Prostate gland (tissue), 2 donors: ENCODE measurements at places on chromosomes 11 and 22. TPM values are rescaled to one million over a fixed set of nuclear protein-coding genes. Genes with fewer than 3 reads are reported as not detected.

GRCh38 chr11:124474079-124474478, 28.6 kb upstream of the OR8B8 start:
- H3K4me1 ChIP-seq = no peaks in the 10 kb centered on the region
- DNase-seq = no peak
- H3K4me3 ChIP-seq = no peak overlapping the region

- no peak overlapping the region for H3K4me3 ChIP-seq
- H3K36me3 ChIP-seq = no peaks in the 10 kb centered on the region
- no peak for DNase-seq
- H3K4me1 ChIP-seq = peaks cover 4% of the 10 kb centered on the region
- no peaks in the 10 kb centered on the region for H3K27me3 ChIP-seq
These were observed 27.5 kb downstream of the A4GALT start for GRCh38 chr22:42693055-42693762.

- no peak for DNase-seq
- no peaks in the 10 kb centered on the region for H3K36me3 ChIP-seq
- H3K4me3 ChIP-seq = no peak overlapping the region
- H3K27me3 ChIP-seq = no peaks in the 10 kb centered on the region
- H3K27ac ChIP-seq = no peak overlapping the region
- H3K4me1 ChIP-seq = no peaks in the 10 kb centered on the region
These were observed 313.7 kb downstream of the SWAP70 start for GRCh38 chr11:9977554-9977953.

DNA sequence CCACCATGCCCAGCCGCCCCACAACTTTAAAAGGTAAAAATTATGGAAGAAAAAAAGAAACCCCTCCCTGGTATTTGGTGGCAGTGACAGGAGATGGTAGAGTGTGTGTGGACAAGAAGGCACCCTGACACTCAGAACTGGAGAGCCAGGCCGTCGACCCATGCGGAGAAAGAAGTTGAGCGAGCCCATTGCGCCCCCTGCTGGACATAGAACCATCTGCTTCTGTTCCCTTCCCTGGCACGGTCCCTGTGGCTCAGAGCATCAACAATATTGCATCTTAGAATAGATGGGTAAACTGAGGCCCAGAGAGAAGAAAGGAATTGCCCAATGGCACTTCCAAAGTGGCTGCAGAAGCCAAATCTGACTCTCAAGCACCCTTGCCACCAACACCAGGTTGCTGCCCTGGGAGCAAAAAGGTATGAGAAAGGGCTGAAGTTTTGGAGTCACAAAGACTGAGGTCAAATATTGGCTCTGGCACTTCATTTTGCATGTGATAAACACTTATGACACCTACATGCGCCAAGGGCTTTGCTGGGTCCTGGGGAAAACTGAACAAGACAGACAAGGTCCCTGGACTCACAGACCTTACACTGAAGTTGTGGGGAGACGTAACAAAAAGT, 8.6 kb downstream of the MRPL11 start:
- no peak overlapping the region for H3K4me3 ChIP-seq
- DNase-seq = peak; percentile 52
- no peaks in the 10 kb centered on the region for H3K36me3 ChIP-seq
- no peaks in the 10 kb centered on the region for H3K27me3 ChIP-seq
- no peak overlapping the region for H3K27ac ChIP-seq

- H3K27me3 ChIP-seq = no peaks in the 10 kb centered on the region
- DNase-seq = no peak
- no peaks in the 10 kb centered on the region for H3K4me1 ChIP-seq
- H3K4me3 ChIP-seq = no peak overlapping the region
- no peak overlapping the region for H3K27ac ChIP-seq
- H3K36me3 ChIP-seq = no peaks in the 10 kb centered on the region
These were observed 103.7 kb downstream of the CD44 start for GRCh38 chr11:35242412-35243242.

GRCh38 chr11:119714590-119714989, 14.4 kb downstream of the NECTIN1 start:
- H3K27ac ChIP-seq = no peak overlapping the region
- H3K27me3 ChIP-seq = no peaks in the 10 kb centered on the region
- H3K36me3 ChIP-seq = no peaks in the 10 kb centered on the region

DNA sequence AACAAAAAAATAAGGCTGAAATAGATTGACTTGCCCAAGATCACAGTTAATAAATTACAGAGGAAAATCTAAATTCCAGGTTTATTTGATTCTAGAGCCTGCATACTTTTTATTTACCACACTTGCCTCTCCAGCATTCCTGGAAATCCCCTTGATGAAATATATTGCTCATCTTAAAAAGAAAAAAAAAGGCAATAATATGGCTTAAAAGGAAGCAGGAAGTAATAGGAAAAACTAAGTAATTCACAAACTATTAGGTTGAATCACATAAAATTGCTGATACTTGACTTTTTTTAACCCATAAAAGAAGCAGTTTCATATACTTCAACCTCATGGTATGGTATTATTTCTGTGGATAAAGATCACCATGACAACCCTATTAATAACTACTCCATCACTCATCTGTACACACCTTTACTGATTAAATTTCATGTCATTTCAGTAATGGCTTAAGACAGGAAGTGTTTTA, 52.9 kb downstream of the COPB1 start:
- H3K4me3 ChIP-seq = no peak overlapping the region
- no peak overlapping the region for H3K27ac ChIP-seq
- DNase-seq = no peak
- no peaks in the 10 kb centered on the region for H3K36me3 ChIP-seq
- no peaks in the 10 kb centered on the region for H3K27me3 ChIP-seq

DNA sequence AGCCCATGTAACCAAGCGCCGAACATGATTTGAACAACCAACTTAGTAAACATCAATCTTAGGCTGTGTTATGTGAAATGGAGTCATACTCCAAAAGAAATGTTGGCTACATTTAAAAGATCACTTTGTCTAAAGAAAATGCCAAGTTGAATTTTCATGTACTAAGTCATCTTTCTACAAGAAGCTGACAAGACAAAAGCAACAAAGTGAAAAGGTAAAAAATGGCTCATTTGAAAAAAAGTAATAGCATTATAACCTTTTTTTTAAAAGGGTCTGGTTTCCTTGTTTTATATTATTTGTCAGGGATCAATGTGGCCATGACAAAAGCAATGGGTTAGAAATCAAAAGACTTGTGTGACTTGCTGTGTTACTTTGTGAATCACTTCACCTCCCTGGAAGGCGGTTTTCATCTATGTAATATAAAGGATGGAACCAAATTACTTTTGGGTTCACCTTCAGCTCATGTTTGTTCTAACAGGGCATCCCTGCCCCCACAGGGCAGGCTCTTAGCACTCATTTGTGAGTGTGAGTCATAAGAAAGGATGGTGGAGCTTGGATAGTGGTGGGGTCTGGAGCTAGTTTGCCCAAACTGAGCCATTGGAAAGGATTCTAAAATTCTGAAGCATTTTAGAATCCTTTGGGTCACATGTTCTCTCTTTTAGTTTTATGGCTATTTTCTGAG, 131.9 kb upstream of the MTMR2 start:
- H3K36me3 ChIP-seq = no peaks in the 10 kb centered on the region
- no peak overlapping the region for H3K27ac ChIP-seq
- no peak for DNase-seq
- peaks cover 4% of the 10 kb centered on the region for H3K4me1 ChIP-seq

GRCh38 chr11:27466363-27466762, 6.2 kb downstream of the LGR4 start:
- no peaks in the 10 kb centered on the region for H3K27me3 ChIP-seq
- DNase-seq = no peak
- no peak overlapping the region for H3K27ac ChIP-seq
- peaks cover 8% of the 10 kb centered on the region for H3K4me1 ChIP-seq

DNA sequence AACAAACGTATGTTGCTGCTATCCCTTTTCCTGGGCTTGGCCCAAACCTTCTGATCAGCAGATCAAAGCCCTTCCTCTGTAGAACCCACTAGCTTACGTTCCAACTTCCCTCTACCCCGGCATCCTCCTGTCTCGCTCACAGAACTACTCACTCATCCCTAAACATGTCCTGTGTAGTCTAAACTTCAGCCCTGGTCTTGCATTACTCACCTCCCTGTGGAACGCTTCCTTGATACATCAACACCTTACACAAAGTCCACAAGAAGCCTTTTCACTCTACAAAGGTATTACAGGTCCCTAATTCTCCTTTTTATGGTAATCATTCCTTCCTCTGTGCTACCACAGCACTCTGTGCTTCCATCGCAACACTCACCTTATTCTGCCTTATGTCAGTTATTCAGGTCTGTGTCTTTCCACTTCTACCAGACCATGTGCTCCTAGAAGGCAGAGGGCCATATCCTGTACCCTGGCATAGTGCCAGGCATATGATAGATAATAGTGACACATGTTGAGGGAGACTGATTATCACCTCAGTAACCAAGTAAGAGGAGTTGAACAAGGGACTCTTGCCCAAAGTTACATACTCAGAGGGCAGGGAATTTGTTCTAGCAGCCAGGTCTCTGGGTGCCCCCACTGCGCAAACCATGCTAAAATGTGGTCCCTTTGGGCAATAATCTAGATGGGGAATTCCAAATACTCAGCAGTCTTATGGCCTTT, 41.6 kb downstream of the USP35 start:
- H3K4me1 ChIP-seq = no peaks in the 10 kb centered on the region
- H3K27me3 ChIP-seq = no peaks in the 10 kb centered on the region
- no peaks in the 10 kb centered on the region for H3K36me3 ChIP-seq
- H3K27ac ChIP-seq = no peak overlapping the region
- no peak for DNase-seq

- no peaks in the 10 kb centered on the region for H3K27me3 ChIP-seq
- no peak overlapping the region for H3K4me3 ChIP-seq
- DNase-seq = no peak
- peaks cover 3% of the 10 kb centered on the region for H3K4me1 ChIP-seq
- H3K27ac ChIP-seq = no peak overlapping the region
- no peaks in the 10 kb centered on the region for H3K36me3 ChIP-seq
These were observed 96.3 kb downstream of the PLEKHA7 start for GRCh38 chr11:16917941-16918340.

DNA sequence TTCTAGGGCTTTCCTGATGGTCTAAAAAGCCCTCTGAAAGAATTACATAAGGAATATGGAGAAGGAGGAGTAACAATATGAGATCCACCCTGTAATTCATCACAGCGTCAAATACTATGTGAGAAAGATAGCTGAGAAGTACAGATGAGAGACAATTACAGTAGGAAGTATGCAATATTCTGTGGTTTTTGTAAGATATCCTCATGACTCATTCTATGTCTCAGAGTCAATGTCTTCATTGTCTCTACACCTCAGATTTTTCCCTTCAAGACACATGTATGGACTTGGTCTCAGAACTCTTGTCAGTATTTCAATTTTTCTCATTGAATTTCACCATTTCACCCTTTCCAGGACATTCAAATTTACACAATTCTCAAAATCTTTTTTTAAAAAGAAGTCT, 343.3 kb upstream of the CTSC start:
- no peak for DNase-seq
- H3K4me1 ChIP-seq = no peaks in the 10 kb centered on the region

- peak; percentile 2 for DNase-seq
- H3K4me1 ChIP-seq = no peaks in the 10 kb centered on the region
- H3K36me3 ChIP-seq = no peaks in the 10 kb centered on the region
- no peak overlapping the region for H3K4me3 ChIP-seq
- H3K27me3 ChIP-seq = peaks cover 2% of the 10 kb centered on the region
These were observed 854.5 kb downstream of the BRD1 start for GRCh38 chr22:48972979-48973693.

GRCh38 chr11:59145534-59145933, 2.9 kb downstream of the FAM111A start:
- H3K4me1 ChIP-seq = peaks cover 5% of the 10 kb centered on the region
- H3K27me3 ChIP-seq = no peaks in the 10 kb centered on the region
- no peak overlapping the region for H3K4me3 ChIP-seq
- DNase-seq = no peak
- H3K27ac ChIP-seq = peak overlapping the region; percentile 95
- H3K36me3 ChIP-seq = no peaks in the 10 kb centered on the region

DNA sequence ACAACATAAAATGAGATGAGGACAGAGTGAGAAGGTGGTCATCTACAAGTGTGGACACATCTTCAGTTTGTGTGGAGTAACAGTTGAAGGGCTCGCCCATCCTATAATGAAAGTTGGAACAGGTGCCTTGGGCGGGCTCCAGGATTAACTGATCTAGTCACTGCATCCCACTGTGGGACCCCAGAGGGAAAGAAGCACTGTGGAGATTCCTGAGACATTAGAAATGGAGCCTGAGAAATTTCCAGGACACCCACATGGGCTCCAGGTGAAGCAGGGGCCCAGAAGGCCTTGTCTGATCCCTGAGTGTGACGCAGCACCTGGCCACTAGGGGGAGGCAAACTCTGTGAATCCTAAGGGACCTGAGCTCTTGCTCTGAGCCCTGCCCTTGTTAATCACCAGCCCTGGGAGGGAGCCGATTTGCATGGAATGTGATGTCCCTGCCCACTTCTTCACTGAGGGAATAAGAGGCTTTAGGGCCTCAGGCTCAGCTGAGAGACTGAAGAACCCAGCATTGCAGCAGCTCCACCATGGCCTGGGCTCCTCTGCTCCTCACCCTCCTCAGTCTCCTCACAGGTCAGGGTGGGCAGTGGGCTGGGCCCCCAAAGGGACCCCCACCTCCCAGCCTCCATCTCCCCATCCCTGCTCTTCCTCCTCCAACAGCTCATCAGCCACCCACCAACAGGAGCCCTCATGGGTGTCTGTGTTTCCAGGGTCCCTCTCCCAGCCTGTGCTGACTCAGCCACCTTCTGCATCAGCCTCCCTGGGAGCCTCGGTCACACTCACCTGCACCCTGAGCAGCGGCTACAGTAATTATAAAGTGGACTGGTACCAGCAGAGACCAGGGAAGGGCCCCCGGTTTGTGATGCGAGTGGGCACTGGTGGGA, 98.4 kb downstream of the VPREB1 start:
- no peaks in the 10 kb centered on the region for H3K36me3 ChIP-seq
- H3K27me3 ChIP-seq = no peaks in the 10 kb centered on the region
- H3K4me1 ChIP-seq = no peaks in the 10 kb centered on the region
- no peak overlapping the region for H3K27ac ChIP-seq
- peak; percentile 23 for DNase-seq

- H3K27ac ChIP-seq = no peak overlapping the region
- H3K4me1 ChIP-seq = no peaks in the 10 kb centered on the region
- H3K36me3 ChIP-seq = no peaks in the 10 kb centered on the region
- no peak overlapping the region for H3K4me3 ChIP-seq
- H3K27me3 ChIP-seq = no peaks in the 10 kb centered on the region
These were observed 81.0 kb downstream of the CCDC73 start for GRCh38 chr11:32713496-32713895.

DNA sequence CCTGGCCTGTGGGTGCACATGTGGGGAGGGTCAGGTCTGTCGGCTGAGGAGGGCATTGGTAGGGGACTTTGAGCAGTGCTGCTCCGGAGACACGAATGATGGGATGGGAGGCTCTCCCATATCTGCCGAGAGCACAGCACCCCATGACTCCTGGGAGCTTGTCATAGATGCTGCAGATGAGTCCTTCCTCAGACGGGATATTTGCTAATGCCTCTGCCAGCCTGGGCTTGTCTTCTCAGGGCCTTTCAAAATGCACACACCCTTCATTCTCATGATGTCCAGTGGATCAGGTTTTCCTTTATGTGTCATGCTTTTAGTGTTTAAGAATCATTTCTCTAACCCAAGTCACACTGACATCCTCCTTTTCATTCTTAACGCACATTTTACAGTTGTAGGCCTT, 8.1 kb upstream of the RNH1 start:
- peak; percentile 79 for DNase-seq
- H3K27ac ChIP-seq = peak overlapping the region; percentile 71
- H3K36me3 ChIP-seq = no peaks in the 10 kb centered on the region
- no peaks in the 10 kb centered on the region for H3K27me3 ChIP-seq
- H3K4me1 ChIP-seq = no peaks in the 10 kb centered on the region

The NEFH gene
- total RNA-seq = 149 TPM

The GDPD4 gene
- not detected for total RNA-seq

The BSX gene
- total RNA-seq = not detected

The MACROD1 gene
- 68.2 TPM for total RNA-seq

The FREY1 gene
- 0.59 TPM for total RNA-seq

The PLAAT4 gene
- 47.6 TPM for total RNA-seq

The IGSF22 gene
- 1.1 TPM for total RNA-seq

The PARVB gene
- total RNA-seq = 11.7 TPM

The TECTA gene
- total RNA-seq = 0.41 TPM

The RNF141 gene
- total RNA-seq = 66.2 TPM

The MS4A6E gene
- total RNA-seq = 1.4 TPM

The BBOX1 gene
- 1.0 TPM for total RNA-seq
